ENCODE measurements at places on chromosomes 5 and 9.

GRCh38 chr5:13115476-13115875, 829.0 kb downstream of the DNAH5 start:
- DNase-seq = no peak

GRCh38 chr5:31221001-31221400, 27.5 kb downstream of the CDH6 start:
- no peak for DNase-seq

- no peak for DNase-seq
Measured at GRCh38 chr9:121233906-121234831, 32.5 kb upstream of the RAB14 start.

GRCh38 chr9:36218011-36218410, 27.3 kb downstream of the CLTA start:
- DNase-seq = no peak

- DNase-seq = no peak
Measured at GRCh38 chr5:177523711-177524538, 7.2 kb upstream of the DDX41 start.

DNA sequence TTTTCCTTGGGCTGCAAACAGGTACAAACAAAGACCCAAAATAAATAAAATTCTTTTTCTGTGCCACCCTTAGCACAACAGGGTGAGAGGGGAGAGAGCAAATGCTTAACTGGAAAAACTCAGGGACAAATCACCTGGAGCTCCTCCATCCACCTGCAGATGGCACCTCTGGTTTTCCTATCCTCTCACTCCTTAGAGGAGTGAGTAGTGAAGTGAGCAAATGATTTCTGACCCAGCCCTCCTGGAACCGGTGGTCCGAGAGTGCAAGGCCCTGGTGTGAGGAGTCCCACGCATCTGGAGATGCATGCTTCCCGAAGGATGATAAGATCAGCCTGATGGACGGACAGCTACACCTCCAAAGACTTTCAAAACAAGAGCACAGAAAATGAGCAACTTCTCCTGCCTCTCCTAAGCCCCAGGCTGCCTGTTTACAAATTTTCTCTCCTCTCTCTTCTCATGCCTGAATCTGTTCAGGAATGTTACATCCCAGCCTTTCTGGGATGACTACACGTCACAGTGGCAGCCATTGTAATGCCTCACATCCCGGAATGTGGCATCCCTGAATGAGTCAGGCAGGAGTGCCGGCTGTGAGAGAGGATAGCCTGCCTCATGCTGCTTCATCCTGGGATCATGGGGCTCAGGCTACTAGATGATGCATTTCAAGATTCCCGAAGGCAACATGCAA, 86.4 kb downstream of the ADRB2 start:
- no peak for DNase-seq

DNA sequence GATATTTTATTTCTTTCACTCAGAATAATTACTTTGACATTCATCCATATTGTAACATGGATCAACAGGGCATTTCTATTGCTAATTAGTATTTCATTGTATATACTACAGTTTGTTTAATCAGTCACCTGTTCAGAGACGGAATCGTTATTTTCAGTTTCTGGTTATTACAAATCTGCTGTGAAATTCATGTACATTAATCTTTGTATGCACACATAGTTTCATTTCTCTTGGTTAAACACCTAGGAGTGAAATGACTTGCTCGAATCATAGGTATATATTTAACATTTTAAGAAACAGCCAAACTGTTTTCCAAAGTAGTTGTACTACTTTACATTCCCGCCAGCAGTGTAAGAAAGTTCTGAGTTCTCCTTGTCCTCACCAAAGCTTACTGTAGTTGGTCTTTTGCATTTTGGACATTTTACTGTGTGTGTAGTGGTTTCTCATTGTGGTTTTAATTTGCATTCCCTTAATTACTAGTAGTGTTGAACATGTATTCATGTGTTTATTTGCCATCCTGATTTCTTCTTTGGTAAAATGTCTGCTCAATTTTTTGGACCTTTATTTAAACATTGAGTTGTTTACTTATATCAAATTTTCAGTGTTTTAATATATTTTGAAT, 198.2 kb downstream of the SAXO1 start:
- DNase-seq = no peak

GRCh38 chr5:38556088-38556598, 303 bp downstream of the LIFR start:
- DNase-seq = no peak

GRCh38 chr9:21070171-21070571, 7.6 kb downstream of the IFNB1 start:
- peak; percentile 78 for DNase-seq

- DNase-seq = no peak
Measured at GRCh38 chr5:60147791-60148190, 254.3 kb upstream of the PDE4D start.

DNA sequence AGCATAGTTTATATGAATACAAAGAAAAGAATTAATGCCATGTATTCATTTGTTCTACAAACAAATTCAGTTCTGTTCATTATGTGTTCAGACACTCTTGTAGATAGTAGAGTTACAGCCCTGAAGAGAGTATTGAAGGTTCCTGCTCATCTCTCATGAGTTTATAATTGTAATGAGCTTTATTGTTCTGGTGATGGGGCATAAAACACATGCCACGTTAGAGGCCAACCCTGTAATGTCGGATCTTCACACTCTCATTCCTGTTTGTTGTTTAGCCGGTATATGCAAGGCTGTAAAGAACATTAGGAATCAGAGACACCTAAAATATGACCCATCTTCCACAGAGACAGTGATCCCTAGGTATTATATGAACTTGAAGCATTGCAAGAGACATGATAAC, 214.5 kb downstream of the VPS13A start:
- no peak for DNase-seq

GRCh38 chr9:124306098-124306735, 48.5 kb downstream of the NEK6 start:
- DNase-seq = peak; percentile 28

DNA sequence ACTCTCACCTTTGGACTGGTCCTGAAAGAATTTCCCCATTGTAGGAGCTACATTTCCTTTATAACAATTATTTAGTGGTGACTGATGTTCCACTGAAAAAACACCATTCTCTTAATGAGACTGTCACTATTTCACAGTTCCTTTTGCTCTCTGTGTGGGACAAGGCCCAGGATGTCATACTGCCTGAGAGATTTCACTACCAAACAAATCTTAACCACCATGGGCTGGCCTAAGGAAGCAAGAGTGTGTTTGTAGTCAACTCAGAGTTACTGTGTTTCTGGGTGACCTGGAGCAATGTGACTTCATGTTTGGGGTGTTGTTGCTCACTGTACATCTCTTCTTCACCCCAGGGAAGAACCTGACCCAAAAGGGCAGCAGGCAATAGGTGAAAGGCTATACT, 50.1 kb upstream of the ZNF608 start:
- DNase-seq = no peak

GRCh38 chr5:7794311-7794710, 56.6 kb downstream of the CFAP90 start:
- DNase-seq = no peak

- no peak for DNase-seq
Measured at GRCh38 chr9:131298816-131299215, 9.3 kb downstream of the PLPP7 start.

GRCh38 chr5:78574131-78574673, 74.4 kb downstream of the LHFPL2 start:
- no peak for DNase-seq

DNA sequence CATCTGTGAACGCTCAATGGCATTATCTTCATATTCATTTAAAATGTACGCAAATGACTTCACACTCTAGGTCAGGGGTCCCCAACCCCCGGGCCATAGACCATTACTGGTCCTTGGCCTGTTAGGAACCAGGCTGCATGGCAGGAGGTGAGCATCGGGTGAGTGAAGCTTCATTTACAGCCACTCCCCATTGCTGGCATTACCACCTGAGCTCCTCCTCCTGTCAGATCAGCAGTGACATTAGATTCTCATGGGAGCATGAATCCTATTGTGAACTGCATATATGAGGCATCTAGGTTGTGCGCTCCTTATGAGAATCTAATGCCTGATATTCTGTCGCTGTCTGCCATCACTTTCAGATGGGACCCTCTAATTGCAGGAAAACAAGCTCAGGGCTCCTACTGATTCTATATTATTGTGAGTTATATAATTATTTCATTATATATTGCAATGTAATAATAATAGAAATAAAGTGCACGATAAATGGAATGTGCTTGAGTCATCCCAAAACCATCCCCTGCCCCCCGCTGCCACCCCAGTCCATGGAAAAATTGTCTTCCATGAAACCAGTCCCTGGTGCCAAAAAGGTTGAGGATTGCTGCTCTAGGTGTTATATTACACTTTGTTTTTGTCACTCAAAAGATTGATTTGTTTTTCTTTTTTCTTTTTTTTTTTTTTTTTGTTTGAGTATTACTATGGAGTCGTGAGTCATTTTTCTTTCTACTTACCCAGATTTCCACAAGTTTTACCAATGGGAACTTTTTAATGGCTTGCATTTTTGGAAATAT, 127.2 kb downstream of the DOCK8 start:
- DNase-seq = no peak

- DNase-seq = no peak
Measured at GRCh38 chr5:174355208-174355612, 309.7 kb downstream of the NSG2 start.

Measured in erythroblast (primary cell).